Adipocyte (in vitro differentiated cells): ENCODE measurements at places on chromosomes 2 and 18.

GRCh38 chr2:213703406-213704098 is 419.3 kb downstream of the SPAG16 start:
- DNase-seq = no peak

GRCh38 chr2:20660506-20661420 is 6.2 kb upstream of the GDF7 start:
- no peak for DNase-seq

GRCh38 chr18:72808680-72809079 is 59.1 kb downstream of the NETO1 start:
- no peak for DNase-seq

- no peak for DNase-seq
These were observed 55.2 kb downstream of the DLGAP1 start for GRCh38 chr18:4399929-4400328.

GRCh38 chr2:9249020-9249800 is 42.6 kb downstream of the ASAP2 start:
- DNase-seq = peak; percentile 71

DNA sequence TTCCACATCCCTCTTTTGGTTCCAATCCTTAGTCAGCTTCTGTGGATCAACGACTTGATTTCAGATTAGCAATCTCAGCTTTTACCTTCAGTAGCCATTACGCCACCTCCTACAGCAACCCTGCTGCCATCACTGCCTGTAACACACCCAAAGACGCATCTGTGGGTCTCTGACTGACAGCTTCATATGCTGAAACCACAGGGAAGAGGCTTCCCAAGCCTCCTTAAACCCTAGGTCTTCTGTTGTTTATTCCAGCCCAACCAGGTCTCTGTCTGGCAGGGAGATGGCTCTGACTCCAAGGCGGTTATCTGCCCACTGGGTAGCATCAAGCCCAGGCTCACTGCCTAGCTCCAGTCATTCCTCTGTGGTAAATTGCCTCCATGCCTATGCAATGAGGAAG is 28.6 kb upstream of the TRIB2 start:
- DNase-seq = no peak

DNA sequence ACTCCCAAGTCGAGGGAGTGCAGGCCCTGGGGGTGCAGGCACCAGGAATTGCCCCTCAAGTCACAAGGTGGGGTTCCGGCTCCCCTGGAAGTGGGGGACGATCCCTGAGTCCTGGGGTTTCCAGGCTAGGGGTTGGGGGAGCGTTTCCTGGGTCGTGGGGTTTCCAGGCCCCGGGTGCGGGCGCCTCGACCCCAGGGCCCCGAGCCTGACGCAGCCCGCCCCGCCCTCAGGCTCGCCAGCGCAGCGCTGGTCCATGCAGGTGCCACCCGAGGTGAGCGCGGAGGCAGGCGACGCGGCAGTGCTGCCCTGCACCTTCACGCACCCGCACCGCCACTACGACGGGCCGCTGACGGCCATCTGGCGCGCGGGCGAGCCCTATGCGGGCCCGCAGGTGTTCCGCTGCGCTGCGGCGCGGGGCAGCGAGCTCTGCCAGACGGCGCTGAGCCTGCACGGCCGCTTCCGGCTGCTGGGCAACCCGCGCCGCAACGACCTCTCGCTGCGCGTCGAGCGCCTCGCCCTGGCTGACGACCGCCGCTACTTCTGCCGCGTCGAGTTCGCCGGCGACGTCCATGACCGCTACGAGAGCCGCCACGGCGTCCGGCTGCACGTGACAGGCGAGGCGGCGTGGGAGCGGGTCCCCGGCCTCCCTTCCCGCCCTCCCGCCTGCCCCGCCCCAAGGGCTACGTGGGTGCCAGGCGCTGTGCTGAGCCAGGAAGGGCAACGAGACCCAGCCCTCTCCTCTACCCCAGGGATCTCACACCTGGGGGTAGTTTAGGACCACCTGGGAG is 12.0 kb downstream of the SIGLEC15 start:
- peak; percentile 35 for DNase-seq

- DNase-seq = no peak
These were observed 29.0 kb downstream of the PDE6D start for GRCh38 chr2:231752061-231752460.

DNA sequence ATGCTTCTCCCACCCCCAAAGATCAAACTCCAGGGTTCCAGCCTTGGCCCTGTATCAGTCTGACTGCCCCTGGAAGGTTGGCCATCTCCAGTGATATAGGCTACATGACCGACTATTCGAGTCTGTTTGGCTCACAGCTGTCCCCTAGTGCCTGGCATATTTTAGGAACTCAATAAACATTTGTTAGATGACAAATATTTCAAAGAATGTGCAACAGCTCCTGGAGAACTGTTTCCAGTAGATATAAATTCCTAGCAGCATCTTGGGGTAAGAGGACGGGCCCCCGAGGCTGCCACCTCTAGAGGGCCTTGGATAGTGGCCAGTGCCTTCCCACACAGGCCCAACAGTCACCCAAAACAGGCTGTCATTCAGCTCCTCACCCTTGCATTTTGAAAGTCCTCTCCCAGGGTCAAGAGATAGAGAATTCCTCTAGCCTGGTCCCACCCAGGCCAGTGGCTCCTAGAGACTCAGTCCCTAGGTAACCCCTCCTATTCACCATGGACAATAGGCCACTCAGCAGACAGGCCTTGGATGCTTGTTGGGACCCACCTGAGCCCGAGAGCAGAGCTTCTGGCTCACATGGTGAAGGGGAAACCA is 45.1 kb upstream of the ATP6V1B1 start:
- no peak for DNase-seq
